K562 (cell line): ENCODE measurements at places on chromosomes 4 and X. TPM values are rescaled to one million over a fixed set of nuclear protein-coding genes. Genes with fewer than 3 reads are reported as not detected.

UGT2B11 gene
- not detected in 2 replicates for total RNA-seq

IL1RAPL1 gene
- total RNA-seq, result 0.04 TPM in 1 of 2 replicates, not detected in the other

VCX2 gene
- not detected in 2 replicates for total RNA-seq

OCRL gene
- 12.3 and 12.4 TPM in 2 replicates for total RNA-seq

FHDC1 gene
- total RNA-seq, result 0.16 and 0.18 TPM in 2 replicates

DGAT2L6 gene
- not detected in 2 replicates for total RNA-seq

NUDT10 gene
- total RNA-seq, result not detected in 2 replicates

RHOH gene
- total RNA-seq, result 24.0 and 26.3 TPM in 2 replicates

DIAPH2 gene
- 0.18 and 0.20 TPM in 2 replicates for total RNA-seq

FRG2 gene
- not detected in 2 replicates for total RNA-seq

GABRA4 gene
- total RNA-seq, result not detected in 2 replicates

GPRASP3 gene
- 1.1 and 1.8 TPM in 2 replicates for total RNA-seq

ERAS gene
- total RNA-seq, result not detected in 2 replicates

DCHS2 gene
- 6.9 and 7.1 TPM in 2 replicates for total RNA-seq

ADAD1 gene
- total RNA-seq, result not detected in 2 replicates
